Stimulated activated CD4-positive, alpha-beta T cell treated with anti-CD3 and anti-CD28 coated beads, Interleukin-4, amount 100 ng/mL, for 4 hours (primary cell): ENCODE measurements at places on chromosomes 7 and 10.

- no peak for DNase-seq
These were observed 35.2 kb upstream of the BMPER start for GRCh38 chr7:33870120-33870519.

- no peak for DNase-seq
These were observed 74.0 kb downstream of the FGFR2 start for GRCh38 chr10:121524157-121524817.

GRCh38 chr7:143497008-143497795 is 19.5 kb downstream of the TAS2R41 start:
- DNase-seq, result no peak

DNA sequence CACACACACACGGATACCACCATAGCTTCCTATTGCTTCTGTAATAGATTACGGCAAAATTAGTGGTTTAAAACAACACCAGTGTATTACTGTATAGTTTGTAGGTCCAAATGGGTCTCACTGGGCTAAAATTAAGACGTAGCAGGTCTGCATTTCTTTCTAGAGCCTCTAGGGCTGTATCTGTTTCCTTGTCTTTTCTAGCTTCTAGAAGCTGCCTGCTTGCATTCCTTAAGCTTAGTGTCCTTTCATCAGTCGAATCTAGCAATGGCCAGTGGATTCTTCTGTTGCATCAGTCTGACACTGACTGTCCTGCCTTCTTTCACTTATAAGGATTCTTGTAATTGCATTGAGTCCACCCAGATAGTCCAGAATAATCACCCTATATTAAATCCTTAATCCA is 882.3 kb downstream of the PCDH15 start:
- DNase-seq, result no peak

DNA sequence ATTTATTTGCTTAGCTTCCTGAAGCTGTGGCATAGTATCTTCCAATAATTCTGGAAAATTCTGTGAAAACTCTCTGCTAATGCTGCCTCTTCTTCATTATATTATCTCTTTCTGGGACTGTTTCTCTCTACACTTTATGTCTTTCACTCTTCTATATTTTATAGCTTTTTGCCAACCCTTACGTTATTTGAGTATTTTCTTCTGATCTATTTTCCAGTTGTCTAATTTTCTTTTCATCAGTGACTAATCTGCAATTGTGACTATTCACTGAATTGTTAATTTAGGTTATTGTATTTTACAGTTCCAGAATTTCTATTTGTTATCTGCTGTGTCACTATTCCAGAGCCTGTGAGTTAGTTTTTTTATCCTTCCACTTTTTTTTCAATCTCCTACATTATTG is 273.4 kb upstream of the PHYHIPL start:
- DNase-seq, result no peak

- DNase-seq, result no peak
These were observed 44.2 kb downstream of the ZMIZ1 start for GRCh38 chr10:79112881-79113431.

- no peak for DNase-seq
These were observed 33.0 kb downstream of the WIPF3 start for GRCh38 chr7:29839302-29839701.

DNA sequence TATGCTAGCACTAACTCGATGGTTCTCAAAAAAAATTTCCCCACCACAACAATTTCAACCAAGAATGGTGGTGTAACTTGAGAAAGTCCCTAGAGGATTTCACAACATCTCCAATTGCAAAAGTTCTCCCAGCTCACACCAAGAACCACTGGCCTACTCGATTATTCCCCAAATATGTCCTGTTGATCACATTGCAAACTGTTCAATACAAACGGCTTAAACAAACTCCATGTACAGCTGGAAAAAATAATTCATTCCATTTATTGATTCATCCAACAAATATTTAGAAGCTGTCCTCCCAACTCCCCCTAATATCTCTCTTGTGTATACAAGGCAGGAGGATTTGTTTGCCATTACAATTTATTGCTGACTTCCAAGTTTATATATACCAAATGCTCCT is 19.1 kb downstream of the TMEM176B start:
- no peak for DNase-seq

DNA sequence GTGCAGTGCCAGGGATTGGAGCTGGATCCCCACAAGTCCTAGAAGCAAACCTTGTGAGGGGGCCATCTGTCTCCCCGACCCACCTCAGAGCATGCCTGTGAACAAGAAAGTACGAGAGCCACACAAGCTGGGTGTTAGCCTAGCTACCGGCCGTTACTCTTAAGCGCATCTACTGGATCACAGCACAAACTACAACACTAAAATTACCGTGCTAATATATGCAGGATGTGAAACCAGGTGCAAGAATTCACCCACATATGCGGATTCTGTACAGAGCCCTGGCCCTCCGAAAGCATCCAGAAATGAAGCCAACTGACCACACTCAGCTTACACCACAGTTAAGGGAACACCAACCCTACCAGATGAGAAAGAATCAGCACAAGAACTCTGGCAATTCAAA is 16.0 kb upstream of the PRSS1 start:
- DNase-seq, result no peak

GRCh38 chr10:34854147-34854601 is 39.1 kb upstream of the PARD3 start:
- no peak for DNase-seq

DNA sequence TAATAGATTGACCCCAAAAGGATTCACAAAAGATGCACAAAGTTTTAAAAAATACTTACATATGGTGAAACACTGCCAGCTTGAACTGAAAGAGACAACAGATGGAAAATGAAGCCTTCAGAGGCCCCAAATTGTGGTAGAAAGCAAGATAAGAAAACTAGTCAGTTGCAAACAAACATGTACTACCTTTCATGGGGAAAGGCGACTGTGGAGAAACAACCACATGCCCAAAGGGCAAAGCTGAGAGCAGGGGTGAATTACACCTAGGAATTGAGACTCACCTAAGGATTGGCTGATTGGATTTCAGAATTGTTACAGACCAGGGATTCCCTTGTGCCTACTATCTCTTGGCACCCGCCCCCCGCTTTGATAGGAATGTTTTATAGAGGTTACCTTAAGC is 13.1 kb downstream of the EPC1 start:
- no peak for DNase-seq

DNA sequence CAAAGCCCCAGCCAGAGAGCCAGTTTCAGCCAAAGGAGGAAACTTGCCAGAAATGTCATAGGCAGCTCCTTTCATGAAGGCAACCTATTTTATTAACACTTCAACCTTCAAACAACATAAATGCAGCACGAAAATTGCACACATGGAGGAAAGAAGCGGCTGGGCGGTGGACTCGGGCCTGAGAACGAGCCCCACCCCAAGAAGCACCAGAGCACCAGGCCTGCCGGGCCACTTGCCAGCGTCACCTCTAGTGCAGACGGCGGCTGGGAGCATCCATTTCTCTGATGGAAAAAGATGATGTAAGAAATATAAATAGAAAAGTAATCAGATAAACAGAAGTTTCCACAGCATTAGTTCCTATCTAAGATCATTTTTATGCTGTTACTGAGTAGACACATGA is 100.0 kb downstream of the TCERG1L start:
- DNase-seq, result no peak

DNA sequence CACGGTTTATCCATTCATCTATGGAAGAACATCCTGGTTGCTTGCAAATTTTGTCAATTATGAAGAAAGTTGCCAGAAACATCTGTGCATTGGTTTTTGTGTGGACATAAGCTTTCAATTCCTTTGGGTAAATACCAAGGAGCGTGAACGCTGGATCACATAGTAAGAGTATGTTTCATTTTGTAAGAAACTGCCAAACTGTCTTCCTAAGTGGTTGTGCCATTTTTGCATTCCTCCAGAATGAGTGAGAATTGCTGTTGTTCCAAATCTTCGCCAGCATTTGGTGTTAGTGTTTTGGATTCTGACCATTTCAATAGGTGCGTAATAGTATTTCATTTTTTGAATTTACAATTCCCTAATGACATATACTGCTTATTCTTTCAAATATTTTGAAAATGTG is 155.3 kb upstream of the FRMD4A start:
- DNase-seq, result no peak

DNA sequence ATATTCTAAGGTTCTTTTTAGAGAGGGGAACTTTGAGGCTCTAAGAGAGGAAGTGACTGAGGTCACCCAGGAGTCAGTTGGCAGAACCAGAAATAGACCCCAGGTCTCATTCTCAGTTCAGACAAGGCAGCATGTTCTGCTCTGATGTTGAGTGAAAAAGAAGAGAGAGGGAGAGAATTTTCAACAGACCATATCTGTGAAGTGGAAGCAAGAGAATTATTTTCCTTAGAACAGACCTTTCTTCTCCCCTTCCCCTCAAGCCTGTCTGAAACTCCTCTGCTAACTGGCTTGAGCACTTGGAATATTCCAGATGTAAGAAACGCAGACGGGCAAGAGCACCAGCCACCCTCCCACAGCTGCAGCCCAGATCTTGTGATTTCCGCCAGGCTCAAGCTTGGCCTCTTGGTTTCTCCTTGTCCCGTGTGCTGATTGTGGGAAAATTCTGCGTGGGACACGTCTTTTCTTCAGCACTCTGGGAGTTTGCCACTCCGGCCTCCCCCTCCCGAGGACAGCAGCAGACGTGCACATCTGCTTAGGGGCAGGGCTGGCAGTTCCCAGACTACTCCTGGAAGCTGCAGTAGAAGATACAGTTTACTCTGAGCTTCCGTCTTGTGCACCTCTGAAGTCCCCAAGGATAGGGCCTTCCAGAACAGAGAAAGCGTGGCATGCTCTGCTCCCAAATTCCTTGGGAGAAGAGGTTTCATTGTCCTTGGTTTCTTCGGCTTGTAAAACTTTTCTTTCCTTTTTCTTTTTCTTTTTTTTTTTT is 22.7 kb upstream of the IKZF1 start:
- DNase-seq, result no peak

DNA sequence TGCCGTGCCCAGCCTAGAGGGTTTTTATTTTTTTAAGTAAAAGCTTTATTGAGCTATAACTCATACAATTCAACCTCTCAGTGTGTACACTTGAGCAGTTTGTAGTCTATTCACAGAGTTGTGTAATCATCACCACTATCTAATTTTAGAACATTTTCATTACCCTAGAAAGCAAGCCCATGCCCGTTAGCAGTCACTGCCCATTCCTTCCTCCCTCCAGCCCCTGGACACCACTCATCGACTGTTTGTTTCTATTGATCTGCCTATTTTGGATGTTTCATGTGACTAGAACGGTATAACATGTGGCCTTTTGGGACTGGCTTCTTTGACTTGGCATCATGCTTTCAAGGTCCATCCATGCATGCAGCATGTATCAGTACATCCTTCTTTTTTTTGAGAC is 25.7 kb upstream of the SEC61A2 start:
- DNase-seq, result no peak

- no peak for DNase-seq
These were observed 6.0 kb downstream of the LIPN start for GRCh38 chr10:88765816-88766215.

DNA sequence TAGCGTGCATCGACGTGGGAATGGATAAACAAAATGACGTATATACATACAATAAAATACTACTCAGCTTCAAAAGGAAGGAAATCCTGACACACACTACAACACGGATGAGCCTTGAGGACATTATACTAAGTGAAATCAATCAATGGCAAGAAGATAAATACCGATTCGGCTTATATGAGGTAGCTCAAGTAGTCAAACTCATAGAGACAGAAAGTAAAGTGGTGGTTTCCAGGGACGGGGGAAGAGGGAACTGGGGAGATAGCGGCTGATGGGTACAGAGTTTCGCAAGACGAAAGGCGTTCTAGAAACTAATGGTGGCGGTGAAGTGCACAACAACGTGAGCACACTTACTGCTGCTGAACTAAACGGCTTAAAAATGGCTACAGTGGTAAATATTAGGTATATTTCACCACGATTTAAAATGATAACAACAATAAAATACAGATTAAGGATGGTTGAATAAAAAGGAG is 516.7 kb downstream of the PARD3 start:
- DNase-seq, result no peak

GRCh38 chr7:140058517-140058916 is 4.2 kb downstream of the PARP12 start:
- no peak for DNase-seq

GRCh38 chr7:152544481-152544927 is 108.7 kb upstream of the KMT2C start:
- DNase-seq, result no peak

- no peak for DNase-seq
These were observed 32.8 kb upstream of the CDH23 start for GRCh38 chr10:71363936-71364335.
